ENCODE measurements at places on chromosomes 6 and 20.

- no peak for DNase-seq
Measured at GRCh38 chr6:52497652-52498408, 77.7 kb downstream of the EFHC1 start.

- DNase-seq: no peak
Measured at GRCh38 chr6:4809999-4810918, 34.1 kb downstream of the CDYL start.

- DNase-seq: no peak
Measured at GRCh38 chr6:116522896-116523295, 11.5 kb downstream of the CALHM5 start.

DNA sequence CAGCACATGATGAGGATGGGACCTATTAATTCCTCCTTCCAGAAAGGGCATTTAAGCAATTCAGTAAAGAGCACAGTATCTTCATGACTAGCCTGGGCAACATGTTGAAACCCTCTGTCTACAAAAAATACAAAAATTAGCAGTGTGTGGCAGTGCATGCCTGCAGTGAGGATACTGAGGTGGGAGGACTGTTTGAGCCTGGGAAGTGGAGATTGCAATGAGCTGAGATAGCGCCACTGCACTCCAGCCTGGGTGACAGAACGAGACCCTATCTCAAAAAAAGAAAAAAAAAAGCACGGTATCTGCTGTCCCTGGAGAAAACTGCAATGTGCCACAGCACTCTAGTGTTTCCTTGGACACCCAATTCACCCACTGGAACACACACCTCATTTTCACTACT lies 18.4 kb downstream of the SAMD3 start:
- no peak for DNase-seq

DNA sequence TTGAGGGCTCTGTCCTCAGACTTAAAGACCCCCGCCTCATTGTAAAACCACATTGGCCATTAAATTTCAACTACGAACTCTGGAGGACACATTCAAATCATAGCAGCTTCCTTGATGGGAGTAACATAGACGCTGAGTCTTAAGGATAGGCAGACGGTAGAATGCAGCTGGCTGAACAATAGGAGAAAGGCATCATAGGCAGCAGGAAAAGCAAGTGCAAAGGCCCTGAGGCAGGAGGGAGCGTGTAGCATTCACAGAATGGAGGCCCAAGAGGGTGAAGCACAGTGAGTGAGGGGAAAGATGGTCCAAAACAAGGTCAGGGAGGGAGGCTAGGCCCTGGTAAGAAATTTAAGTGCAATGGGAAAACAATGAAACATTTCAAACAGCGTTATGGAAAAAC lies 8.6 kb upstream of the PFDN4 start:
- DNase-seq: no peak

DNA sequence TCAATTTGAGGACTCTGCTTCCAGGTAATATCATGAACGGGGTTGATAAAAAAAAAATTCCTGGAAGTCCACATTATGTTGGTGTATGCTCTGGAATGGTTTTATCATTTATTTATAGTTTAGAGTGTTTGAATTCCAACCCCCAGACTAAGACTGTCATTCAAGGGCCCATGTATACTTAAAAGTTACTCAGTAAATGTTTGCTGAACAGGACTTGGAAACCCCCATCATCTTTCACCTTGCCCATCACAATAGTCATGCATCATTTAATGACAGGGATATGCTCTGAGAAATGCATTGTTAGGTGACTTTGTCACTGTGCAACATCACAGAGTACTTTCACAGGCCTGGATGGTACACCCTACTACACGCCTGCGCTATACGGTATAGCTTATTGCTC lies 104.8 kb downstream of the ATXN1 start:
- DNase-seq: no peak

GRCh38 chr20:2217857-2218539 lies 77.8 kb upstream of the TGM3 start:
- DNase-seq: no peak

DNA sequence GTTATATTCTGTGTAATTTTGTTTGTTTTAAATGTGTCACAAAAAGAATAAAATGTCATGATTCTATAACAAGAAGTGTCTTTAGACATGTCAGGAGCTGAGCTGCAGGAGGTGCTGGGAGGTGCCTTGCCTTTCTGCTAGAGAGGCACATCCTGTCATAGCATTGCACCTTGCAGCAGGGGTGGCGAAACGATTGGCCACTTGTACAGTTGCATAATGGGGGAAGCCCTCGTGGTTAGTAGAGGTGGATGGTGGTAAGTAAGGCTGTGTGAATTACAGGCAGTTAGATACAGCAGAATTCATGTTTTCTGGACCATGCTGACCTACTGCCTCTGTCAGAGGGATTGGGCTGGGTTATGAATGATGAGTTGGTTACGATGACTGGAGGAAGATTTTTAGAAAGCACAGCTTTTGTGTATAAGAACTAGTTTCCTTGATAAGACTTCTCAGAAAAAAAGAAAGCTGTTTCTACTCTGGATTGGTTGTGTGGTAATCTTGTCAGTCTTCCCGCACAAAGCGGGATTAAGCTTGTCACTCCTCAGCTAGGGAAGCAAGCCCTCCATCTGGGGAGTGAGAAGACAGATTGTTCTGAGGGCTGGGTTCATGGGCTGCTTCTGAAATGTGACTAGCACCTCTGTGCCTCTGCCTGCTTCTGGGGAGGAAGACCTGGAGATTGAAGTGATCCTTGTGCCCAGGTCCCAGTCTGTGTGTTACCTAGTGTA lies 74.9 kb downstream of the FOXO3 start:
- DNase-seq: no peak

All from effector CD8-positive, alpha-beta T cell (primary cell).